Activated CD4-positive, alpha-beta T cell treated with anti-CD3 and anti-CD28 coated beads for 1 hour (primary cell): ENCODE measurements at places on chromosomes 7 and 10.
A peak's percentile ranks its signal among the peaks of the same experiment; 100 is the strongest.

- no peak for DNase-seq
Measured at GRCh38 chr7:73931502-73931901, 70.5 kb downstream of the TMEM270 start.

GRCh38 chr10:7045891-7046599, 364.8 kb downstream of the SFMBT2 start:
- DNase-seq, result no peak

GRCh38 chr7:117790731-117791130, 82.5 kb downstream of the CTTNBP2 start:
- no peak for DNase-seq

GRCh38 chr7:110397927-110398660, 692.8 kb upstream of the LRRN3 start:
- DNase-seq, result no peak

- peak; percentile 6 for DNase-seq
Measured at GRCh38 chr10:48465860-48466521, 138.9 kb downstream of the ARHGAP22 start.

DNA sequence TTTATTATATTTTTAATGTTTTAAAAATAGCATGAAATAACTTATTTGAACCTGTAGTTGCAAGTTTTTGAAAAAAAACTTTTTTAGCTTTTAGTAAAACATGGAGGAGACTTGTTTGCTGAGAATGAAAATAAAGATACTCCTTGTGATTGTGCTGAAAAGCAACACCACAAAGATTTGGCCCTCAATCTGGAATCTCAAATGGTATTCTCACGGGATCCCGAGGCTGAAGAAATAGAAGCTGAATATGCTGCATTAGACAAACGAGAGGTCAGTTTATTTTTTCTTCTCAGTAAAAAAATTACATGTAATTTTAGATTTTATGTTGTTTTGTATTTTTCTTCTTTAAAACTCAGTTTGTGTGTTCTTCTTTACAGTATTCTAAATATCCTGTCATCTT, 73.5 kb downstream of the ANKIB1 start:
- no peak for DNase-seq

DNA sequence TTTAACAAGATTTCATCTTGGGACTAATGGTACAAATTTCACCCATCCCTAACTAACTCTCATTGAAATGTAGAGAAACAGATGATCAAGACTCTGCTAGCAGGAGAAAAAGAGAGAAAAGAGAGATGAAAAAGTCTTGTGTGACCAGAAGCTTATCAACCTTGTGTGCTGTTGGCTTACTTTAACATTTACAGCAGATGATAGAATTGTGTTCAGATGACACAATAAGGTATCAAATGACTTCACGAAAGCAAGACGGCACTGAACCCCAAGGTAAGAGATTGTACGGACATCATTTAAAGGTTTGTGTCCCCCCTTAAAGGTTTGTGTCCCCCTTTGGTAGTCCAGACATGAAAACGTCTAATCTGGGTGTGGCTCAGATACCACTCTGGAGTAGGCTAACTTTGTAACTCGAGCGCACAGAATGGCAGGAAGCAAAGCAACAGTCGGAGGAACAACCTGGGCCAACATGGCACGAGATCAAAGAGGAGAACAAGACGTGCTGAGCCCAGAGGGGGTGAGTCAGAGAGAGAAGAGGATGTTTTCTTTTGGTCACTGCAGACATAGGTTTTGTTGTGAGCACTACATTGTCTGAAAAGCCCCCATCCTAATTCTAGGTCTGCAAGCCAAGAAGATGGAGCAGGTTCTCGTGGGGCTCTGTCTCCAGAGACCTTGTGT, 10.4 kb upstream of the LMBR1 start:
- no peak for DNase-seq

DNA sequence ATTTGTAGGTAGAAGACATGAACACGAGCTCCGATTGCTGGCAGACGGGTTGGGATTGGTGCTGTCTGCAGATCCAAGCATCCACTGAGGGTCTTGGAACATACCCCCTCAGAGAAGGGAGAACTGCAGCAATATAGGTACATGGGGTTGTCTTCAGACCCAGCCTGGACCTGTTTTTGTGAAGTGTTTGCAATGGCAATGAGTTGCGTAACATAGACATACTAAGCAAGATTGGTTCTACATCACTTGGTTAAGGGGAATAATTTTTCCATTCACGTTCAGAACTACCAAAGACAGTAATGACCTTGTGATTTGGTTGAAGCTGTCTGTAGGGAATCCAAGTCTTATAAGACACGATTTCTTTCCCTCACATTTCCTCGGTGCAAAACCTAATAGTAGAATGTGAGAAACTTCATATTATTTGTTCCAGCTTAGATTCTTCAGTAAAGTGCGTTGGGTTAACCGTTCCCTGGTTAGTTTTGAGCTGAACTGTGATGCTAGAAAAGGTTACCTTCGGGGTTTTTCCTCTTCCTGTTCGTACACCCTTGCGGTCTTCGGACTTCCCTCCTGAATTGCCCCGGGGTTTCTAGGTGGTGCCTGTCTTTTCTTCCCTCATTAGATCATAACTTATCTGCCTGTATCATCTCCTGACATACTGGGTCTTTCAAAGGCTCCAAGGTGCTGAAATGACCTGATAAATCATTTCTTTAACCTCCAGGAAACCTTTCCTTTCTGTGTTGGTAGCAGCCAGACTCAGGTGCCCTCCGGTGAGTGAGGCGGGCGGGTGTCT, 14.4 kb downstream of the PROSER2 start:
- no peak for DNase-seq

GRCh38 chr7:121390617-121391016, 5.5 kb downstream of the FAM3C start:
- no peak for DNase-seq

DNA sequence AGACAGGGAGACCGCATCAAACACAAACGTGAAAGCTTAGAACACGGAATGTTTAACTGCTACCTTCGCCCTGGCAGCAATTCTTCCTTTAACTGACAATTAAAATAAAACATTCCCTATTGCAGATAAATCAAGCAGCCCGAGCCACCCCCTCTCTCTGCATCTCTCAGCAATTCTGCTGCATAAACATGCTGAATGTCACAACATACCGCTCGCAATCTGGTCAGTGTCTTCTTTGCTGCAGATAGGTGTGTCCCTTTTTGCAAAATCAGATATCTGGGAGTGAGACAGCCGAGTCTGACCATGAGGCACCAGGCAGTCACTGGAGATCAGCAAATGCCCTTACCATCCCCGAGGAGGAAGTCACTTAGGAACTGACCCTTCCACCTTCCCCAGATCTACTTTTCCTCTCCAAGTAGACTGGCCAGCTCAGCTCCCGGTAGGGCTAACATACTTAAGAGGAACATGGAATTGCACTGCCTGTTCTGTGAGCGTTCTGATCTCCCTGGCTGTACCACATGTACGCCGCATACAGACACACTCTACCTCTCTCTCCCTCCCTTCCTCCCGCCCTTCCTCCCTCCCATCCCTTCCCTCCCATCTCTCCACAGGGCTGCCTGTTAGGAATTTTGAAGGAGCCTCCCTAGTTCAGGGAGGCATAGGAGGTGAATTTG, at the start of gene FRMD4A:
FRMD4A (minus strand) TSS at position 537 of the 674 bp plus-strand sequence.
- no peak for DNase-seq

GRCh38 chr10:30133198-30133597, 73.8 kb upstream of the JCAD start:
- no peak for DNase-seq

- no peak for DNase-seq
Measured at GRCh38 chr10:727162-727790, 37.8 kb upstream of the DIP2C start.

GRCh38 chr10:99854860-99855259, 72.4 kb downstream of the ABCC2 start:
- no peak for DNase-seq

GRCh38 chr7:132799081-132799413, 222.8 kb upstream of the PLXNA4 start:
- DNase-seq, result no peak

- no peak for DNase-seq
Measured at GRCh38 chr10:6187278-6187677, 15.5 kb upstream of the PFKFB3 start.

GRCh38 chr10:89414146-89414878, at the start of gene IFIT5:
IFIT5 (plus strand) TSS chr10:89414568; CDS start chr10:89414799, 231 bp downstream.
- peak; percentile 69 for DNase-seq

DNA sequence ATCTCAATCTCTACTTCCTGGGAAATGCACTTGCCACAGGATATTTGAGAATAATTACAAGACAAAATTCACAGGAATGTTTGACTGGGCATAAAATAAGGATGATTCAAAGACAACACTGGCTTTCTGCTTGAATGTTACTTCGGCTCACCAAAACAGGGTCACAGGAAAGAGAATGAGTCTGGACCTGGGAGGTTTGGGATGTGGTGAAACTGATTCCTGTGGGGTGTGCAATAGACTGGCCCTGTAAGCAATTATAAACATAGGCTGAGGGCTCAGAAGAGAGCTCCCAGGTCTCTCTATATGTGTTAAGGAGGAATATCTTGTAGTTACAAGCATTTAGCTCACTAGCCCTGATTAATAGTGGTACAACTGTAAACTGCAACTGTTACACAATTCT, 613.9 kb upstream of the CELF2 start:
- no peak for DNase-seq

DNA sequence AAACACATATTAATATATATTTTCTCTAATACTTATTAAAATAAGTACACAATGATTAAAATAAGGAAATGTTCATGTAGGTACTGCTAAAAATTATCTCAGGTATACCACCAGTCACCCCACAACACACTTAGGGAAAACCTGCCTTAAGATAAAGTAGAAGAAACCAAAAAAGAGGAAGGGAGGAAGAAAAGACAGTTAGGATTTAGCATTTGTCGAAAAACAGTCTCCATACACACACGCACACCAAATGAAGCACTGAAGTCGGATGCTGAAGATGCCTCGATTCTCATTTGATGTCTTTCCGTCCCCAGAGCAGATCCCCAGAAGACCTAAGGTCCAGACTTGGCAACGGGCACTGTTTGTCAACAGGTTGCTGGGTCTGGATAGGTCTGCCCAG, 30.0 kb upstream of the ARID5B start:
- no peak for DNase-seq

DNA sequence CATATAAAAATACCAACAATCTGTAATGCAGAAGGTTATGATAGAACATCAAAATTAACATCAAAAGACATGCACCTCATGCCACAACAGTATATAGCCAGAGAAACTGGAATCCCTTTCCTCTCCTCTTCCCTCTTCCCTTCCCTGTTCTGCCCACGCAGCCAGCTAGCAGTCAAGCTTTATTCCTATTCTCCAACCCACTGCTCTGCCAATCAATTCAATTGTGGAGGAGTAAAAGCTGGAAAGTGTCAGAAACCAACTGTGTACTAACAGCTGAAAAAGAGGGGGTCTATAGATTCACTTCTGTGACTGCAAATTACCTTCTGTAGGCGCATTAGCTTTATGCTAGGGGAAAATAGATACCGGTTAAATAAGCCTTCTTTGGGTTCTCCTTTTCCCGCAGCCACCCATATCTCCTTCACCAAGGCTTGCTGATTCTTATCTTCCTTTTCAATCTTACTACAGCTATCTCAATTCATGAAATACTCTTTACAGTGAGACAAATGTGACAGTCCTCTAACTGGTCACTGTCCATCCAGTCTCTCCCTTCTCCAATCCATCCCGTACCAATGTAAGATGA, 16.3 kb downstream of the ABI1 start:
- no peak for DNase-seq

DNA sequence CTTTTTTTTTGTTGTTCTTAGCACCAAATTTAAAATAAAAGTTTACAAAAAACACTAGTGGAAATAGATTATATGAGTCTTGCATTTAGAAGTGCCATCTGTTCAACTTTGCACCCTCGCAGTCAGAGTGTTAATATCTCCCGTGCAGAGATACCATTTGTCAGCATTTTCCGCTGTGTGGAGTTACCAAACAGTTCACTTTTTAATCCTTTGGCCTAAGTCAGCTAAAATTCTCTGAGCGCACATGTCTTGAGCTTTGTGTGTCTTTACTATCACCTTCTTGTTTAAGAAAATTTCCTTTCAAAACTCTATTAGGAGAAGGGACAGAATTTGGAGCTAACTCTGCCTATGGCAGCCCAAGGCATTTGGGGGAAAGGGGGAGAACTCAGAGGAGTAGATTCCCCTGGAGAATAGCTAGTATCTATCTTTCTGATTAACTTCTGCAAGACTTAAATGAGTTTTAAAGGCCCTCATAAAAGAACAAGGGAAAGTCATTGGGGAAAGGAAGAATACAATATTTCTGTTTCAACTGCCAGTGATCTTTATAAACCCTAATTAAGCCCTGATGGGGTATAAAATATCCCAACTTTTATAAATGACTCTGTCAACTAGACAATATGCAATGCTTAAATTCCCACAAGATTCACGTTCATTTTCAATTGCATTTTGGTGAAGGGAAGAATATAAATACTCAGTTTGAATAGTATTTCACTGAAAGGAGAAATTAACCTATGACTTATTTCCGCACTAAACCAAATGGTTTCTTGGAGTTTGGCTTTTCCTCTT, 114.9 kb upstream of the RAB11FIP2 start:
- DNase-seq, result no peak

DNA sequence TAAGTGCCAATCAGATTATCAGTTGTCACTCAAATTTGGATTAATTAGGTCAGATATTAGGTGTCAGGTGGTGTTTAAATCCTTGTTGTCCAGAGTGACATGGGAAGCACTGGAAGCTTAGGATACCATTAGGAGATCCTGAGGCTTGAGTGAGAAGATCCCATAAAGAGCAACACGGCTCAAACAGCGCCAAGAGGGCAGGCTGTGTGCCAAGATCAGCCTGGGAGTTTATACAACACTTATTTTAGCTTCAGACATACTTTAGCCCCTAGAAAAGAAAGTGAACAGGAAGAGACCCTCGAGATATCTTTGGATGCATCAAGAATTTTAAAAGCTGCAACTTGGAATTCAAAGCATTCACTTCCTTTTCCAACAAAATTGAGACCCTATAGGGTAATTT, 14.2 kb upstream of the ACTA2 start:
- DNase-seq, result no peak

- no peak for DNase-seq
Measured at GRCh38 chr7:29987811-29988317, 1.7 kb downstream of the SCRN1 start.

GRCh38 chr7:92260248-92260781, 14.5 kb downstream of the ANKIB1 start:
- DNase-seq, result no peak

GRCh38 chr7:3897430-3898372, 596.6 kb downstream of the SDK1 start:
- DNase-seq, result peak; percentile 15

GRCh38 chr7:31432836-31433340, 81.0 kb upstream of the ITPRID1 start:
- no peak for DNase-seq
